ENCODE measurements at places on chromosomes 11 and 22.

DNA sequence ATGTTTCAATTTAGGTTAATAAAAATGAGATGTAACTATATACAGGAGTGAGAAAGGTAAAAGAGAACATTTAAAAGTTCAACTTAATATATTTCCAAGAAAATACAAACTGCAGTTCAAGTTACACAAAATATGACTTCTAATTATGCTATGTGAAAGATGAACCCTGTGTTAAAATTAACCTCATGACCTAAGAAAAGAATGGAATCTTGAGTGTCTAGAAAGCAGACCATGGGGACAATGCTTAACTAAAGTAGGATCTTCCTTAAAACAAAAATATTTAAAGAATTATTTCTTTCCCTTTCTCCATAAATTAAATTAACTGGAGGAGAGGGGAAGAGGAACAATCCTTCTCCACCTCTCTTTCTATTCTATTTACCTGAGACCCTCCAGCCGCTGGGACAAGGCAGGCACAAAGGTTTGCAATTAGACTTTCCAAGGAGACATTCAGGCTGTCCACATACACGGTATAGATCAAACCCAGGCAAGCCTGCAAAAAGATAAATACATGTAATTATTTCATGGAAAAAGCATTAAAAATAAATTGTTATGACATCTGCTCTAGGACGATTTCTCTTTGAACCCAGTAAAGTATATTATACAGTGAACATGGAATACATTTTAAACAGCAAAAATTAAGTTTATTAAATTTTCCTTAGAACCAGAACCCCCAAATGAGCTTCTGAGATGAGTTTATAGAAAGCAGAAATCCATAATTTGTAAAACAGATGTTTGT, 264.5 kb downstream of the SBF2 start:
- DNase-seq = no peak

GRCh38 chr11:64298966-64299846, 952 bp upstream of the CATSPERZ start:
- DNase-seq = peak; percentile 55

DNA sequence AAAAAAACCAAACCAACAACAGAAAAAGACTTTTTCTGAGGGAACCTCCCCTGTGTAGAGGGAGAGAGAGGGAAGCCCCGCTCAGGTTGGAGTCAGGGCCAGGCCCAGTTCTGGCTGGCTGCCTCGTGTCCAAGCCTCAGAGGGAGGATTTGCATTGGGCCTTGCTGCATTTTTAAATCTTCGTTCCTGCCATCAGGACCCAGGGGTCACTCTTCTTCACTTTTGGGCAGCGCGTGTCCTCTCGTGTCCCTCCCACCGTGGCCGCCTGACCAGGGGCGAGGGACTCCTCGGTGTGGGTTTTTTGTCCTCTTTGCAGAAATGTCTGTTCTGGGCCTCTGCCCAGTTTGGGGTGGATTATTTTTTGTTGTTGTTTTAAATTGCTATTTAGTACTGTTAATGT, 57.9 kb downstream of the LRRC74B start:
- no peak for DNase-seq

GRCh38 chr11:32113920-32114203, 23.0 kb downstream of the RCN1 start:
- DNase-seq = no peak

GRCh38 chr11:63680834-63681320, 423 bp upstream of the RTN3 start:
- DNase-seq = no peak

DNA sequence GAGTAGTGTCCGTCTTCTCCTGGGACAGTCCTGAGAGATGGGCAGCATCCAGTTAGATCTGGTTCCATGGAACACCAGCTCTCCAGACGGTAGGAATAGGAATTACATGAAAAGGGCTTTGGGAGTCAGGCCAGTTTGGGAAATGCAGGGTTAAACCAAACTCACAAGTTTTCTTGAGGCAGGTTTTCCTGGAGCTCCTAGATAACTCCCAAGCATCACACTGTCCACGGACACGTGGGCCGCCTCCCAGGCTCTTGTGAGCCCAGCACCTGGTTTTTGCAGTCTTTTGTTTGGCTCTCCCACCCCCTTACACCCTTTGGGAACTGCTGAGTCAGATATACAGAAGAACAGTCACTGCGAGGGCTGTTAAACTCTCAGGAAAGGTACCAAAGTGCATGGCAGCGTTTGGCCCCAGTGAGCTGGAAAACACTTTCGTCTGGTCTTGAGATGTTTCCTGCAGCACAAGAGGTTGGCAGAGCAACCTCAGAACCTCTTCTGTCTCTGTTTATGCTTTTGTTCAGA, 90.0 kb downstream of the BCR start:
- no peak for DNase-seq

GRCh38 chr11:126756855-126757254, 243.7 kb downstream of the KIRREL3 start:
- DNase-seq = no peak

DNA sequence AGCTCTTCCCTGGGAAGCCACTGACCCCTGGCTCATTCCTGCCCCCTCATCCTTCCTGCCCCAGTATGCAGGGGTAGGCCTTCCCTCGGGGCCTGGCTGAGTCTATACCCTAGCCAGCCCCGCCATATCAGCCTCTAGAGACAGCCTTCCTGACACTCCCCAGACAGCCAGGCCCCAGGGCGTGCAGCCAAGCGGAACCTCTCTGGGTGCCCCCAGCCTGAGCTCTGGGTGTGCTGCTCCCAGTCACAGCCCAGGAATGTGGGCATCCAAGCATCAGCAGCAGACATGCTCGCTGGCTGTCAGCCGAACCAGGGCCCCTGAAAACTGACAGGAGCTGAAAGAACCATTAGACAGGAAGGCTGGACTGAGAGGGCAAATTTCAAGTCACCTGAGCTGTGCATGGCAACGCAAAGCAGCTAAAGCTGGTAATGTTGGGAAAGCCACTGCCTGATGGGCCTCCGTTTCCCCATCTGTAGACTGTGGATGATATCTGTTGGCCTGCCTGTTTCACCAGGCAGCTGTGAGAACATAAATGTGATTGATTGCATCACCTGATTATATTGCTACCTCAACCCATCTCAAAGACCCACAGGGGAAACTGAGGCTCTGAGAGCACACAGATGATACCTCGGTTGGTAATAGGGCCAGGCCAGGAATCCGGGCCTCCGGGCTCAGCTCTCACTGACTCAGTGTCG, 93.2 kb downstream of the LRRC32 start:
- peak; percentile 59 for DNase-seq

GRCh38 chr11:134542401-134543165, 130.5 kb upstream of the B3GAT1 start:
- DNase-seq = no peak

GRCh38 chr11:35750981-35751663, 88.5 kb downstream of the TRIM44 start:
- DNase-seq = no peak

DNA sequence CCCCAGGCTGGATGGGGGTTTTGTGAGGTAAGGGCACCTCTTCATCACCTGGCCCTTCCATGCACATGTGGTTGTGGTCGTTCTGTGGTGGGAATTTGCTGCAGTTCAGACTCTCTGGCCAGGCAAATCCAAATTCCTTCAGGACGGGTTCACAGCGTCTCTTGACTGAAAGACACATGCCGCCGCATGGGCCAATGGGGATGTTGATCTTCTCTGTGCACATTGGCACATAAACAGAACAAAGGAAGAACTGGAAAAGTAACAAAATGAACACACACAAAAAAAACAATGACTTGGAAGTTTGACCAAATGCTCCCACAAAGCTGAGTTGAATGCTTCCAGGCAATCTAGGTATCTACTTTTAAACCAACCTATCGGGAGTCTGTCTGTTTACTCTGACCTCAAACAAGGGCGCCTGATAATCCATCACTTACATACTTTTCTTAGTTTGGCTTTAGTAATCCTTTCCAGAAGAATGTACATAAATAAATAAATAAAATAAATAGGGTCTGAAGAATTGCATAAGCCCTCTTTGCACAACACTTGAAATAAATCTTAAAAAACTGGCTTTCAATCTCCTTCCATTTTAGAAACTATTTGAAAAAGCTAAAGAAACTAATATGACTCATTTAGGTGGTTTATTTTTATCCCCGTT, 2.8 kb downstream of the FZD4 start:
- no peak for DNase-seq

GRCh38 chr22:24291515-24292201, 21.0 kb downstream of the SPECC1L start:
- DNase-seq = no peak

- no peak for DNase-seq
These were observed 77.9 kb downstream of the KCNQ1OT1 start for GRCh38 chr11:2621894-2622293.

GRCh38 chr11:108994887-108995286, 330.0 kb downstream of the DDX10 start:
- no peak for DNase-seq

GRCh38 chr11:75797116-75797515, 17.9 kb upstream of the UVRAG start:
- DNase-seq = no peak

GRCh38 chr11:96506041-96506440, 116.2 kb downstream of the JRKL start:
- DNase-seq = no peak

- no peak for DNase-seq
These were observed 16.6 kb upstream of the MS4A6E start for GRCh38 chr11:60310407-60310998.

DNA sequence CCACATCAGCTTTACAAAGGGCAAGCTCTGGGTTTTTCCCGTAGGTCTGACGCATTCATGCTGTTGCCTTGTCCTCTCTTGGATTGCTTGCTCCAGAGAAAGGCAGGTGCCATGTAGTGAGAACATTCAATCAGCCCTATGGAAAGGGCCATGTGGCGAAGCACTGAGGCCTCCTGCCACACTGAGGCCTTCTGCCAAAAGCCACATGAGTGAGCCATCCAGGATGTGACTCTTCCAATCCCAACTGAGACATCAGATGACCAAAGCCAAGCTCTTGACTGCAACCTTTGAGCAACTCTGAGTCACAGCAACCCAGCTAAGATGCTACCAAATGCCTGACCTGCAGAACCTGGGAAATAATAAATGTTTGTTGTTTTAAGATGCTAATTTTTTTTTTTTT, 9.0 kb upstream of the PANX3 start:
- peak; percentile 59 for DNase-seq

- DNase-seq = peak; percentile 33
These were observed 24.0 kb upstream of the GNB1L start for GRCh38 chr22:19878461-19879245.

GRCh38 chr11:1741741-1742140, 8.7 kb downstream of the IFITM10 start:
- no peak for DNase-seq

DNA sequence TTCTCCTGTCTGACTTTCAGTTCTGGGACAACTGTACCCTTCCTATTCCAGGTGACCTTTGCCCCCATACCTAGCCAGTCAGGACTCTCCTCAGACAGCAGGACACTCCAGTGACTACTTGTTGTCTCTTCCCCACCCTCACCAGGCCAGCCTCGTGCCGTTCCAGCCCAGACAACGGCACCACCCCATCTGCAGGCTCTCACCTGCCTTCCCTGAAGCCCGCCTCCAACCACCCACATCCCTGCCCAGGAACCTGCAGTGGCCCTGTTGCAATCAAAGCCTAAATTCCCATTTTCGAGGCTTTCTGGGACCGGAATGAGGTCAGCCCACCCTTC, 3.7 kb downstream of the IL2RB start:
- DNase-seq = no peak

Data from AG08395 (cell line).